ENCODE measurements at places on chromosomes 7 and 10.

DNA sequence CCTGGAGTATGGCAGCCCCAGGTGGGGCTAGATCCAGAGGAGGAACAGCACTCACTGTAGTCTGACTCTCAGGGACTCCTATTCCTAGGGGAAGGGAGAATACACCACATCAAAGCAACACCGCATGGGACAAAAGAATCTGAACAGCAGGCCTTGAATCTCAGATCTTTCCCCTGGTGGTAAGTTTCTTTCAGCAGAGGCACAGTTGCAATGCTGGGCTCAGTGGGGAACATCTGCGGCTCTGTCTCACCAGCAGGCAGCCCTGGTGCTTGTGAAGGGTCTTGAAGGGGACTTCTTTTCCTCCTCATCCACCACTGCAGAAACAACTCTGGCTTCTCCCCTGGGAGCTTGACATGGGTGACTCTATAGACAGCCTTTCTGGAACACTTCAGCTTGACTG is 111.2 kb upstream of the ARHGAP21 start:
- H3K27me3 ChIP-seq, result no peaks in the 10 kb centered on the region
- H3K4me3 ChIP-seq, result no peak overlapping the region
- H3K4me1 ChIP-seq, result no peaks in the 10 kb centered on the region
- no peaks in the 10 kb centered on the region for H3K36me3 ChIP-seq
- no peak overlapping the region for H3K27ac ChIP-seq

DNA sequence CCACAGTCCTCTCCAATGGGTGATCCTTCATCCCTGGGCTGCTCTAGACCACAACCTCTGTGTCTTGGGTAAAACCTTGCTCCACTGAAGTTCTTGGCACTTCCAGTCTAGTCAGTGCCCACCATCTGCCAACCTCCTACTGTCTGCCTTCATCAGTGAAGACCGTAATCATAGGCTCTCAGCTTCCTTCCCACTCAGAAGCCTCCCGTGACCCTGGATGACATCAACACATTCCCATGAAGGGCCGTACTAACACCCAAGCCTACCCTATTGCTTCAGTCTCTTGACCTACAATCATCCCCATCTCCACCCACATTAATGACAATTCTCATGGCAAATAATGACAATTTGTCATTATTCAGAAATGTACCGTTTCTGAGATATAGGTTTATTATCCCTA is 27.6 kb upstream of the GARS1 start:
- no peak for DNase-seq
- no peak overlapping the region for H3K27ac ChIP-seq
- H3K36me3 ChIP-seq, result peaks cover 20% of the 10 kb centered on the region
- no peak overlapping the region for H3K4me3 ChIP-seq
- no peaks in the 10 kb centered on the region for H3K27me3 ChIP-seq
- no peaks in the 10 kb centered on the region for H3K4me1 ChIP-seq

GRCh38 chr7:97130417-97131139 is 13.1 kb downstream of the SDHAF3 start:
- no peaks in the 10 kb centered on the region for H3K4me1 ChIP-seq
- no peak for DNase-seq
- no peak overlapping the region for H3K4me3 ChIP-seq

- H3K27me3 ChIP-seq, result no peaks in the 10 kb centered on the region
- no peak overlapping the region for H3K27ac ChIP-seq
- peak; percentile 82 for DNase-seq
- no peak overlapping the region for H3K4me3 ChIP-seq
- H3K36me3 ChIP-seq, result no peaks in the 10 kb centered on the region
These were observed 1184.1 kb downstream of the TYW1 start for GRCh38 chr7:68180761-68181160.

DNA sequence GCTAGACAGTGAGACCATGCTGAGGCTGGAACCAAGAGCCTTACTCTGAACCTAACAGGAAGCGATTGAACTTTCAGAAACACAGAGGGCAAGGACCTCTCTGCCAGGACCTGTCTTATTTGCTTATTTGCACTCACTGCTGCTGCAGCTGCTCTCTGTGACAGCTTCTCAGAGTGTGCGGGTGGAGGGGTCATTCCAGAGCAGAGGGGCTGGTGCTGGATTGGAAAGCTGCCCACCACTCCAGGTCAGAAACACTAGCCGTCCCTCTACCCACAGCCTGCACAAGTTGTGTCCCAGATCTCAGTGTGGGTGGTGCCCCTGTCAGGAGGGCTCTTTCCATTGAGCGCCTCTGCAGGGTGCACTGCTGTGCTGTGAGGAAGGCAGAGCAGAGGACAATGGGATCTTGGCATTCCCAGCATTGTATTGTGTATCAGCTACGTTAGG is 126.2 kb downstream of the CCNY start:
- no peaks in the 10 kb centered on the region for H3K36me3 ChIP-seq
- no peak overlapping the region for H3K27ac ChIP-seq
- DNase-seq, result peak; percentile 56
- no peaks in the 10 kb centered on the region for H3K27me3 ChIP-seq
- no peak overlapping the region for H3K4me3 ChIP-seq
- H3K4me1 ChIP-seq, result peaks cover 39% of the 10 kb centered on the region

DNA sequence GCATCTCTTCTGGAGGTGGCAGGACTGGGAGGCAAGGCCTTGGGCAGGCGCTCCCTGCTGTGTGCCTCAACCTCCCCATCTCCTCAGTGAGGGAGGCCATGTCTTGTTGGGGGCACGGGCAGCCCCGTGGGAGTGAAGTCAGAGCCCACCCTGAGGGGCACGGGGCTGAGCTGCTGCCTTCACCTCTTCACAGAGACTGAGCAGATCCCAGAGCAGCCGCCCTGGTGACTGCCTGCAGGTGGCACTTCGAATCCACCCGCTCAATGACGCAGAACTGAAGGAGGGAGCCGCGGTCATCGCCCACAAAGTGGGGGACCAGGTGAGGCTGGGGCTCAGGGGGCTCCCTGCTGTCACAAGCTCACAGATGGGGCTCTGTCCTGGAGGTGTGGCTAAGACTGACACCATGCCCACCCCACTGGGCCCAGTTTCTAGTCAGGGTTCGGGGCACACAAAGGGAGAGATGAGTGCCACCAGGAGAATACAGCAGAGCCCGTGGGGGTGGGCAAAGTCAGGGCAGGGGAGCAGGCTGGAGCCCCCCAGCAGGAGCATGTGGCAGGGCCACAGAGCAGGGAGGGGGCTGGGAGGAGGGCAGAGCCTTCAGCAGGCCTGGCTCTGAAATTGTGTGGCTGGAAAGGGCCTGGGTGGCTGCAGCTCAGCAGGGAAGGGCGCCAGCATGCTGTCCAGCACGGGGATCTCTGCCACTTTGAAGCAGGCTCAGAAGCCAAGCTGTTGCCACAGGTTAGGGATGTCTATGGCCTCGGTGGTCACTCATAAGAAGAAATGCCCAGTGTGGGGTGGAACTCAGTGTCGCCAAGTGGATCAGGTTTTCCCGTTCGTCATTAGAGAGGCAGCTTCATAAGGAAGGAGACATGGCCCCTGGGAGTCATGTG is 18.8 kb upstream of the CHST12 start:
- DNase-seq, result no peak
- H3K4me3 ChIP-seq, result no peak overlapping the region
- H3K27ac ChIP-seq, result no peak overlapping the region
- no peaks in the 10 kb centered on the region for H3K27me3 ChIP-seq
